ENCODE measurements at places on chromosomes 7 and 10. TPM values are rescaled to one million over a fixed set of nuclear protein-coding genes. Genes with fewer than 3 reads are reported as not detected.

DNA sequence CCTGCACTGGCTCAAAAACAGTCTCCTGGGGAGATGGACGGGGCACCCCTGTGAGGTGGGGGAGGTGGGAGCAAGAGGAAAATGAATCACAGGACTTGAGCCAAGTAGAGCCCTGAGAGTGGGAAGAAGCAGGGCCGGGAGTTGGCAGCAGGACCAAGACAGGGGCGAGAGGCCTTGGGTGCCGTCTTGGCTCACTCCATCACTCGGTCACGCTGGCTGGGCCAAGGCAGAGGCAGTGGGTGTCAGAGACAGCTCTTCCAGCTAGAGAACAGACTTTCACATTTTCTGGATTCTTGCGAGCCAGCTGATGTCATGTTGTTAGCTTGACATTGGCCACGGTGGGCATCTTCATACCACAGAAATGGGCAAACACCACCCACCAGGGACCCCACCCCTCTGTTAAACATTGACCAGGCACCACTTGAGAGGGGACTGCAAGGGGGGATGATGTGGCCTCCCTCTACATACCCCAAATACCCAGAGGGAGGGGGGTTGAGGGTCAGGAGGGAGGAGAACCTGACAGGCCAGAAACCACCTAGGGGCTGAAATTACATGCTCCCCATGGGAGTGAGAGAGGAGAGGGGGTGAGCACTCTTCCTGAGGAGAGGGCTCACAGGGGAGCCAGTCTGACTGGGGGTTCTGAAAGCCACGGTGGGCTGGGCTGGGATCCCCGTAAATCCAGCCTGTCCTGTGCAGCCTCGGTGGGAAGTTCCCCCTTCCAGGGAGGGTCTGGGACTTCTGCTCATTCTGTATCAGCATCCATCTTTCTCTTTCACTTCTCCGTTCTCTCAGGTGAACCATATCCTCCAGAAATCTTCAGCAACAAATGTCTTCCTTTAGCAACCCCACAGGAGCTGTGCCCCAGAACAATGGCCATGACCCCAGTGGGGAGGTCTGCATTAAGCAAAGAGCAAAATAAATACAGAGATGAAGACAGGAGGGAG, 19.6 kb downstream of the CAMK2B start:
- DNase-seq, result no peak

The PDZD8 gene
- total RNA-seq, result 18.9 TPM

- DNase-seq, result no peak
Measured at GRCh38 chr7:3056234-3057065, 12.8 kb upstream of the CARD11 start.

DNA sequence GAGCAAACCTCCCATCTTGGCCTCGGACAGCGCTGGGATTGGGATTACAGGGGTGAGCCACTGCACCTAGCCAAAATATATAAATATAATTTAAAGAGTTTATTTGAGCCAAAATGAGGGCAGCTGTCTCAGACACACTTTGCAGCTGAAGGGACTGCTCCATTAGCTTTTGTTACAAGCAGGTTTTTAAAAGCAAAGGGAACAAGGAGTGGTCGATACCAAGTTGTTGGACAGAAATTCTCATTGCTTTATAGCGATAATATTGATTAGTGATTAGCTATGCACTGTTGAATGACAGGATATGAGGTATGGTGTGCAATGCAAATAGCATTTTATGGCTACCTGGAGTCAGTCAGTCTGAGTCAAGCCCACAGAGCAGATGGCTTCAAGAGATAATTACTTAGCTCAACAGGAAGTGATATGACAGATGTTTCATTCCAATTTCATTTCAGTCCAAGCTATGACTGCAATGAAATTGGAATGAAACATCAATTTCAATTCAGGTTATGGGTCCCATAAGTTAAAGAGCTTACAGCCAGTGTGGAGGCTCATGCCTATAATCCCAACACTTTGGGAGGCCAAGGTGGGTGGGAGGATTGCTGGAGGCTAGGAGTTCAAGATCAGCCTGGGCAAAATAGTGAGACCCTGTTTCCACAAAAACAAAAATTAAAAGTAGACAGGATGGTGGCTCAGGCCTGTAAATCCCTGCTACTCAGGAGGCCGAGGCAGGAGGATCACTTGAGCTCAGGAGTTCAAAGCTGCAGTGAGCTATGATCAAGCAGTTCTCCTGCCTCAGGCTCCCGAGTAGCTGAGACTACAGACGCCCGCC, 23.1 kb downstream of the TYW1 start:
- DNase-seq, result no peak

DNA sequence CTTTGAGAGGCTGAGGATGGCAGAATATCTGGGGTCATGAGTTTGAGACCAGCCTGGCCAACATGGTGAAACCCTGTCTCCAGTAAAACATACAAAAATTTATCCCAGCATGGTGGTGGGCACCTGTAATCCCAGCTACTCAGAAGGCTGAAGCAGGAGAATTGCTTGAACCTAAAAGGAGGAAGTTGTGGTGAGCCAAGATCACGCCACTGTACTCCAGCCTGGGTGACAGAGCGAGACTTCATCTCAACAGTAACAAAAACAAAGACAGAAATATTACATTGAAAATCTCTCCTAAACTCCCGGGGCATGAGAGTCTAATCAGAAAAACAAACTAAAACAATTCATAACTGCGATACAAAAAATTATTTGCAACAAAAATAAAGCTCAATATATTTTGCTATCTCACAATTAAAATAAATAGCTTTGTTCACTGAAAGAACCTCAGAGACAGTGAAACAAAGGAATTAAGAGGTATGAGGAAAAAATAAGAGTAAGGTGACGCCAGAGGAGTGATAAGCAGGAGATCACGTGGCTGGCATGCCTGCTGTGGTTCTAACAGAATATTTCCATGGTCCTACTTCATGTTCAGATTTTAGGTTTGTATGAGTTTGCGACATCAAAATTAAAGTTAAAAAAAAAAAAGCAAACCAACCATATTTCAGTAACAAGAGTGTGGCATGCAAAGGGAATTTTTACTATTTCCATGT, 527.7 kb upstream of the POM121L12 start:
- no peak for DNase-seq

DNA sequence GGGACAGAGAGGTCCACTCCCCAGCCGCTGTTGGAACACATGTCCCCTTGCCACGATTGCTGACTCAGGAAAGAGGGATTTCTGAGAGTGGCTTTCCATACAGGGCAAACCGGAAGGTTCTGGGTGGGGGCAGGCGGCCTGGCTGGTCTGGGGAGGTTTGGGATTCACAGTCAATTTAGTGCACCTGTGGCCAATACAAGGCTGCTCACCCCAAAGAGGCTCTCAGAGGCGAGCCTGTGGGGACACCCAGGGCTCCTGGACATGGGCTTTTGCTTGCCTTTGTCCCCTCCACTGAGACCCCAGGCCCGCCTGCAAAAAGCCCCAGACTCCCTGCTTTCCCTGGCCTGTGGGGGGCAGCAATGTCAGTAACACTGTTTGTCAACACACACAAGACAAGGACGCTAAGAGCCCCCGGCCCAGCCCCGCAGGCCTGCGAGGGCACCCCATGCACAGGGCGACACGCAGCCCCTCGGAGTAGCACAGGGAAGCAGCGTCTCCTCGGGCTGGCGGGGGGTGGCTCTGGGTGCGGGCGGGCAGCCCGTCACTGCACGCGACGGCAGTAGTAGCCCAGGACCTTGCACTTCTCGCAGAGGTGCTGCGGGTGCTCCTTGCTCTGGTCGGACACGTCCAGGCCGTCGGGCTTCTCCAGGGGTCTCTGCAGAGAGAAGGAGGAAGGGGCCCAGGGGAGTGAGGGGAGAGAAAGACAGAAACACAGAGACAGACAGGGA, 38.7 kb downstream of the PPIF start:
- DNase-seq, result peak; percentile 79

GRCh38 chr10:94632954-94633353, 50.6 kb upstream of the CYP2C18 start:
- DNase-seq, result no peak

- DNase-seq, result no peak
Measured at GRCh38 chr7:32072397-32072796, 2.2 kb upstream of the PDE1C start.

GRCh38 chr10:35409094-35409582, 72.8 kb downstream of the CCNY start:
- DNase-seq, result no peak

- DNase-seq, result no peak
Measured at GRCh38 chr10:74839708-74840107, 13.3 kb downstream of the KAT6B start.

DNA sequence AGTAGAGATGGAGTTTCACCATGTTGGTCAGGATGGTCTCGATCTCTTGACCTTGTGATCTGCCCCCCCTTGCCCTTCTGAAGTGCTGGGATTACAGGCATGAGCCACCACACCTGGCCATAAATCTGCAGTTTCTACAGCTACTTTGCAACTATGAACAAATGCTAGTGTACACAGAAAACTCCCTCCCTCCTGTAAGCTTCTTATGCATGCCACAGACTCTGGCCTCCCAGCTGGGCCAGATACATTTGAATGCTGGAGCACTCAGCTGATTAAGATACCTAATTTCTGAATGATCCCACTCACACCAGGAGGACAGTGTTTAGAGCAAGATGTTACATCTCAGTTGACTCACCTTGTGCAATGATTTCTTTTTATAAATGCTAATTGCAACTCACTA, 486.2 kb downstream of the KCNMA1 start:
- no peak for DNase-seq

DNA sequence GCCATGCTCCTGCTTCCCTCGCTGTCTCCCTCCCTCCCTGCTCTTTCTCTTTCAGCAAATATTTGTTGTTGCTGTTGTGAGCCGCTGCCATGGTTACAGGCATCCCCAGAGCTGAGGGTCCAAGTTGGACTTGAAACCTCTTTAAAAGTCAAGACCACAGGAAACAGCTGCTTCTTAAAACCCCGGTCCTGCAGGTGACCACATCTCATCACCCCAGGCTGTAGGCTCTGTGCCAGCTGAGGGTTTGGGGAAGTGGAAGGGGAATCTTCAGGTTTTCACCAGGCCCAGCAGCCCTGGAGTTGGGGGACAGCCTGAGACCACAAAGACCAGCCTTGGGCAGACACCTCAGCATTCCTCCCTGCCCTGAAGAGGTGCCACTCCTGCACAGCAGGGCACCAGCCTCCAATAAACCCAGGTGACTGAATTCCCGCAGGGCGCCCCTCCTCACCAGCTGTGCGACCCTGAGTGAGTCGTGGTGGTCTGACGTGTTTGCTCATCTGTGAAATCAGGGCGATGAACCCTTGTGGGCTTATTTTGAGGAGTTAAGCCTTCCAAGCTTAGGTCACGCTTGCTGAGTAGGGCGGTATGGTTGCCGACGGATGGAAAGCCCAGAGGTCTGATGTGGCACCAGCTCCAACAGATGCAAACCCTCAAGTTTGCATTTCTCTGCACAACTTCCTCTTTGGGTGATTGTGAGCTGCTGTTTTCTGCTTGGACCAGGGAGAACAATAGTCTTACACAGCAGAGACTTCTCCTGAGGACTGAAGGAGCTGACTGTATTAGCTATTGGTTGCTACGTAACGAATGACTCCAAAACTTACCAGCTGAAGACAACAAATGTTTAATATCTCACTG, 24.8 kb downstream of the NPTX2 start:
- no peak for DNase-seq

GRCh38 chr10:59678884-59679301, 30.8 kb downstream of the SLC16A9 start:
- DNase-seq, result peak; percentile 34

The OR6V1 gene
- total RNA-seq, result not detected

The RPA3 gene
- 12.4 TPM for total RNA-seq

The C7orf57 gene
- 15.5 TPM for total RNA-seq

- DNase-seq, result peak; percentile 20
Measured at GRCh38 chr10:132376394-132376851, 20.6 kb upstream of the PWWP2B start.

- no peak for DNase-seq
Measured at GRCh38 chr10:62153191-62153590, 115.5 kb downstream of the RTKN2 start.

GRCh38 chr10:72886621-72887020, 6.9 kb upstream of the OIT3 start:
- no peak for DNase-seq

DNA sequence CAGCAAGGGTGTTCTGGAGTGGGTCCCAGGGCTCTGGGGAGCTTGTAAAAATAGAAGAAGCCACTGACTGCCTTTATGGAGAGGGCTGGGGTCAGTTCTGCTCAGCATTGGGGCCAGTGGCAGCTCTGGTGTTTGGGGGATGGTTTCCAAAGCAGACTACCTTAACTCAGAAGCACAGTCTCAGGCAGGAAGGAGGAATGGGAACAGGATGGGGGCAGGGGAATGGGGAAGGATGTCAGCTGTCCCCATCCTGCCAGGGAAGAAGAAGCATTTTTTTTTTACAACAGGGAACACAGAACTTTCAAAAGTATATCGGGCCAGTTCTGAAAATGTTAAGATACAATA, 28.8 kb downstream of the TSPAN15 start:
- no peak for DNase-seq

The DLX5 gene
- not detected for total RNA-seq

The MYH16 gene
- not detected for total RNA-seq

The PAX4 gene
- not detected for total RNA-seq

- DNase-seq, result no peak
Measured at GRCh38 chr7:88169717-88170320, 50.0 kb downstream of the SRI start.

The IQCE gene
- total RNA-seq, result 18.1 TPM

- no peak for DNase-seq
Measured at GRCh38 chr10:49688920-49689319, 9.5 kb downstream of the C10orf53 start.

The GPR37 gene
- 0.31 TPM for total RNA-seq

DNA sequence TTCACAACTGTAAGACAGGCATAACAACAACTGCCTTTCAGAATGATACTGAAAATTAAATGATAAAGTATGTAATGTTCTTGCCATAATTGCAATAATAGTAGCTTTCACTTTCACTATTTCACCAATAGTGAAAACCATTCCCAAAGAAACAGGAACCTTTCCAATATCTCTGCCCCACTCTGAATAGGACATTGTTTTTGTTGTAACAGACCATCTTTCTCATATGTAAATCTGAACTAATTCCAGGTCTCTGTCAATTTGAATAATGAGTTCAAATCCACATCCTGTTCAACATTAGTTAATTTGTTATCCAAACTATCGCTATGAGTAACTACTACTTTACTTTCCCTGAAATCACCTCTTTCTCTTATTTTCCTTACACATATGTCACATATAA, 148.0 kb downstream of the LRRN3 start:
- no peak for DNase-seq

The CCDC6 gene
- total RNA-seq, result 49.2 TPM

DNA sequence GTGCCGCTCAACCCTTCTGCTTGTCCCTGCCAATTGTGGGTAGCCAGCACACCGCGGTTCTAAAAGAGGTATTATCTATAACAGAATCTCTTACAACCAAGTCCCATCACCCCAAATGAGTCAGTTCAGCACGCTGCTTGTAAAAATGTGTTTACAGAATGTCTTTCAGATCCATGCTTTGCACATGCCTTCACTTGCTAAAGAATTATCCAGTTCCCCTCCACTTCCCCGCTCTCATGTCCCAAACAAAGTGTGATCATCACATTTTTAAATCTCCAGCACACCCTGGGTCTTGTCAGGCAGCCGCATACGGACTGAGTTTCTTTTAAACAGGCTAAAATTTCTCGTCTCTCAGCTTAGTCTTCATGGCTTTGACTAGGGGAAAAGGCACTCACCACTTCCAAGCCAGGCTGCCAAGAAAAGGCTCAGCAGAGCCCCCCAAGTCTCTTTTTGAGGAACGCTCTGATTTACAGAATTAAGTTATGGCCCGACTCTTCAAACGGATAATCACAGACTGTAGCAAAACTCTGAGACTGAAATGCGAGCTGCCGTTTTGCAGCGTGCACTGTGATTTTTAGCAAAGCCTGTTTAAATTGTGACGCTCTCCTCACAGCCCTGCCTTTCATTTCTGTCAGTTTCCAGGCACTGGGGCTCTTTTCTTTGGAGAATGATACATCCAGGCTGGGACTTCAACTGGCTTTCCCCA, 29.8 kb upstream of the FGFR2 start:
- DNase-seq, result no peak

Measured in upper lobe of left lung (tissue), 6 donors.